ENCODE measurements at places on chromosomes 3 and 15.

- peak; percentile 25 for DNase-seq
These were observed 25.6 kb upstream of the ALDH1L1 start for GRCh38 chr3:126205717-126206655.

- no peak for DNase-seq
These were observed 36.1 kb upstream of the TIPARP start for GRCh38 chr3:156638271-156638670.

DNA sequence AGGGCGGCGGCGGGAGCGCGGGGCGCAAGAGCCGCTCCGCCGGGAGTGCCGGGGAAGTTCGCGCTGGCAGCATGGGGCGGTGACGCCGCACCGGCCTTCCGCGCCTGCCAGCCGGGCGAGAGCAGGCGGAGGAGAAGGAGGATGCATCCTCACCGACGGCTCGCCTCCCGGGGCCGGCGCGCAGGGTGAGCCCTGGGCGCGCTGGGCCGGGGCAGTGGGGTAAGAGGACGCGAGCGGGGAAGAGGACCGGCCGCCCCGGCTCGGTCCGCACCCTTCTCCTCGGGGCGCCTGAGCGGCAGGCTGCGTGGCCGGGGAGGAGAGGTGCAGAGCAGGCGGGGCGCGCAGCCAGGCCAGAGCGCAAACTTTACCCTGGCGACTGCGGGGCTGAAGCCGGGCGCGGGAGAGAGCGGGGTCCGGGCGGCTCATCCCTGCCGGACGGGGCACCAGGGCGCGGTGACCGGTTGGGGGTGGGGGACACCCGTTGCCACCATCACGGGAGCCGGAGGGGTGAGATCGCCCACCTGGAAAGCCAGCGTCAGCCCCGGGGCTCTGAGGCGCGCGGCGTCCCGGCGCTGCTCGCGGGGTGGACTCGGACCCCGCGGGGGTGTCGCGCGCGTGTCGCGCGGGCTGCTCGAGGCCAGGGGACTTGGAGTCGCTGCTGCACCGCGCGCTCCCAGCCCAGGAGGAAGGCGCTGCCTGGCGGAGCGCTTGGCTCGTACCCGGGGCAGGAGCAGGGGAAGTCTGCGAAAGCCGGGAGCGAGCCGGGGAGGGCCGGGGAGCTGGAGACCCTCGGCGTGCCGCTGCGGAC, 542 bp downstream of the GABRA5 start:
- no peak for DNase-seq

DNA sequence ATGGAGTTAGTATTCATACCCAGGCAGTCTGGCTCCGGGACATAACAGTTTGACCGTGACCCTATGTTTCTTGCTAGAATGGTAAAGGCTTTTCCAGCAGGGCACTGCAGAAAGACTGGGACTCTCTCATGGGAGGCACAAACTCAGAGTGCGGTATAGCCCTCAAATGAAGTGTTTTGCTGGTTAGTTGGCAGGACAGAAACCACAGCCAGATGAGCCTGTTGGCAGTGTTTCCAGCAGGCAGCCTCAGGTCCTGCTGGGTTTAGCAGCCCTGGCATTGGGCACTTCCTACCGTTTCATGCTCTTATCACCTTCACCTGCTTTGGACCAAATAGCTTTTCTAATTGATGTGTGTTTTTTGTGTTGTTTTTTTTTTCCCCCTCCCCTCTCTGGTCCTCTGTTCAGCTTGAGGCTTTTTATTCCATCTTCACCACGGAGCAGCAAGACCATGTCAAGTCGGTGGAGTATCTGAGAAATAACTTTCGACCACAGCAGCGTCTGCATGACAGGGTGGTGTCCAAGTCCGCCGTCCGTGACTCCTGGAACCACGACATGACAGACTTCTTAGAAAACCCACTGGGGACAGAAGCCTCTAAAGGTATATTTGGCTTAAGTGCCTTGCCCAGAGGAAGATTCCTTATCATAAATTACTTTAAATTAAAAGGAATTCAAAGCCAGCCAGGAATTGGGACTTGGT, 205.6 kb downstream of the FEZF2 start:
- no peak for DNase-seq

GRCh38 chr15:41925086-41925608, 31.3 kb upstream of the SPTBN5 start:
- DNase-seq = no peak

- no peak for DNase-seq
These were observed 17.1 kb downstream of the MCF2L2 start for GRCh38 chr3:183411216-183411922.

GRCh38 chr3:157387708-157388435, 48.8 kb upstream of the PTX3 start:
- DNase-seq = no peak

DNA sequence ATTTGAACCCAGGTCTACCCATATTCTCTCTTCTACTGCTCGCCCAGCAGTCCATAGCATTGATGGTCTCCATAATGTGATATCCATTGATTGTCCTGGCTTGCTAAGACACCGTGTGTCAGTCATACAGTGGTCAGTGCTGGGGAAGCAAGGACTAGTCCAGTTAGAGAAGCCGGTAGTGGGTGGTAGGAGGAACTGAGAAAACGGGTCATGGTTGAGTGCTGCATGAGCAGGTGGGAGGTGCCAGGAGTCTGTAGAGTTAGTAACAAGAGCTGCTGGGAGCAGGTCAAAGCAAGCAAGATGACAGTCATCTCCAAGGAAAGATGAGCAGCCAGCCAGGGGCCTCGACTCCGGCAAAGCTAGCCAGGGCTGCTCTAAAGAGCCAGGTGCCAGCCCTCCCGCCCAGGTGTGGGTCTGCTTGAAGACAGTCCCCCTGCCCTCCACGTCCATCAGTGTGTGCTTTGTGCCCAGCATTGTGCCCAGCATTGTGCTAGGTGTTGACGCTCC, 29.5 kb upstream of the USP3 start:
- no peak for DNase-seq

DNA sequence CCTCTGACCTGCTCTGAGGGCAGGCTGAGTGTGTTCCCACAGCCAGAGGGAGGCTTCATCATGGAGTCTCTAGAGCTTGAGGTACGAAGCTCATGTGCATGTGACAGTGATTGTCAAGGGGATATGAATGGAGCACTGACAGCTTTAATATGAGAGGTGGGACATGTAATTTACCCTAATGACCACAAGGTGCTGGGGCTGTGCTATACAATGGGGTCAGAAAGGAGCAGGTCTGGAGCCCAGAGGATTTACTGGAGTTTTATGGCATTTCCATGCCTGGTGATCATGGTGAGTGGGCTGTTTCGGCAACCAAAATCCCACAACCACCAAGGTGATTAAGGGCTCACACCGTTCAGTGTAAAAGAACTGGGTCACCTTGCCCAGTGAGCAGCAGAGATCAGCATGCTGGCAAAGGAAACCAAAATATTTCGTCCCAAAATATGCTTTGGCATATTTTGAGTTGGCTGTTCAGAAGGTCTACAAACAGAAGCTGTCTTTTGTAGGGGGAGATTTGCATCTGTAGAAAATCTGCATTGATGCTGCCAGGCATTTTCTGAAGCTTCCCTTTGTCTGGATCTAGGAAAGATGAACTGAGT, 40.1 kb upstream of the RASGRF1 start:
- DNase-seq = no peak

DNA sequence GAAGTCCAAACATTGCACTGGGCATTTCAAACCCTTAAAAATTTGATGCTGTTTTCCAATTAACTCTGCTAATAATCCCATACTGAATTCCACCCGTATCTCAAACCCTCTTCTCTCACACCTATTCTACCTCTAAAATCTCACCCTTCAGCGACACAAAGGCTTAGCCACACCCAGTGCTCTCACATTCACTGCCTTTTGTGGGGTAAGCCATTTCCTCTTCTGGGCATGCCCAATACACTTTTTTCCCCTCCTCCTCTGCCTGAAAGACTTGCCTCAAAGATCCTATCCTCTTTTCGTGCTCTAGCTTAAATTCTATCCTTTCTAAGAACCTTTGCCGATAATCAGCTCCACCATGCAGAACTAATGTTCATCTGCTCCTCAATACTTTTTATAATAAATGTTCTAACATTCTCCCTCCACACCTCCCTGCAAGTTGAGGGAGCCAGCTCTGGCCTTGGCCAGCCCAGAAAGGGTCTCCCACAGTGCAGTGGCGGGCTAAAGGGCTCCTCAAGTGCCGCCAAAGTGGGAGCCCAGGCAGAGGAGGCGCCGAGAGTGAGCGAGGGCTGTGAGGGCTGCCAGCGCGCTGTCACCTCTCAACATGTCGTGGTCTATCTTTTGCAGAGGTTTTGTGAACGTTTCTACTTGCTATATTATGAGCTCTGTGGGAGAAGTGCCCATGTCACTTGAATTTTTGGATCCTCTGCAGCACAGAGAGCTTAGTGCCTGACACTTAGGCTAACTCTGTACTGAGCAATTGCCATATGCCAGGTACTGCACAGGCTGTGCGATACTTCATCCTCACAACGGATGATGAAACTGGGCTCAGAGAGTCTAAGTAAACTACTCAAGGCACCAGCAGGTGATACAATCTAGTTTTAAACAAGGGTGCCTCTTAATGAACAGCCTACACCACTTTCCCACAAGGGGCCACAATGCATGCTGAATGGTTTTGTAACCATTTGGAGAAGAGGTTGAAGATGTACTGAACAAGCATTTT, 53.6 kb upstream of the BCL6 start:
- no peak for DNase-seq

- DNase-seq = no peak
These were observed 188.8 kb upstream of the ARL6 start for GRCh38 chr3:97575742-97576141.

DNA sequence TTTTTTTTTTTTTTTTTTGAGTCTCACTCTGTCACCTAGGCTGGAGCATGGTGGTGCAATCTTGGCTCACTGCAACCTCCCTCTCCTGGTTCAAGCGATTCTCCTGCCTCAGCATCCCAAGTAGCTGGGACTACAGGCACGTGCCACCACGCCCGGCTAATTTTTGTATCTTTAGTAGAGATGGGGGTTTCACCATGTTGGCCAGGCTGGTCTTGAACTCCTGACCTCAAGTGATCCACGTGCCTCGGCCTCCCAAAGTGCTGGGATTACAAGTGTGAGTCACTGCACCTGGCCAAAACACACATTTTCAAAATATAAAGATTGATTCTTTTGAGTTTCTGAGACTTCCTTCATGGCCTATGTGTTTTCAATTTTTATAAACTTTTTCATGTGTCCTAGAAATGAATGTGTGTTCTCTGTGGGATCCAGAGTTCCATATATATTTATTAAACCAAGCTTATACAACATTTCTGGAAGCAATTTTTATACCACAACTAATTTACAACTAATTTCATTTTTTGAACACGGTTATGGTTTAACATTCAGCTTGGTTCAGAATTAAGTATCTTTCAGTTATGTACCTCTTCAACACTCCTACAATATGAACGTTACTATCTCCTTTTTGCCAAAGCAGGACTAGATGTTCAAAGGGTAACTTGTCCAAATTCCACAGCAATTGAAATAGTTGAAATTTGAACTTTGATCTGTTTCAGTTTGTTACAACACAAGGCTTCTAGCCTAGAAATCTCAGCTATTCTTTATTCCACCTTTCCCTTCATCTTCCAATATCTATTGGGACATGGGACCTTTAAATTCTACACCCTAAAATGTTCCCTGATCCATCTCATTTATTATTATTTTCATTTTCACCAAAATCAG, 1.5 kb downstream of the ACAD11 start:
- DNase-seq = no peak

DNA sequence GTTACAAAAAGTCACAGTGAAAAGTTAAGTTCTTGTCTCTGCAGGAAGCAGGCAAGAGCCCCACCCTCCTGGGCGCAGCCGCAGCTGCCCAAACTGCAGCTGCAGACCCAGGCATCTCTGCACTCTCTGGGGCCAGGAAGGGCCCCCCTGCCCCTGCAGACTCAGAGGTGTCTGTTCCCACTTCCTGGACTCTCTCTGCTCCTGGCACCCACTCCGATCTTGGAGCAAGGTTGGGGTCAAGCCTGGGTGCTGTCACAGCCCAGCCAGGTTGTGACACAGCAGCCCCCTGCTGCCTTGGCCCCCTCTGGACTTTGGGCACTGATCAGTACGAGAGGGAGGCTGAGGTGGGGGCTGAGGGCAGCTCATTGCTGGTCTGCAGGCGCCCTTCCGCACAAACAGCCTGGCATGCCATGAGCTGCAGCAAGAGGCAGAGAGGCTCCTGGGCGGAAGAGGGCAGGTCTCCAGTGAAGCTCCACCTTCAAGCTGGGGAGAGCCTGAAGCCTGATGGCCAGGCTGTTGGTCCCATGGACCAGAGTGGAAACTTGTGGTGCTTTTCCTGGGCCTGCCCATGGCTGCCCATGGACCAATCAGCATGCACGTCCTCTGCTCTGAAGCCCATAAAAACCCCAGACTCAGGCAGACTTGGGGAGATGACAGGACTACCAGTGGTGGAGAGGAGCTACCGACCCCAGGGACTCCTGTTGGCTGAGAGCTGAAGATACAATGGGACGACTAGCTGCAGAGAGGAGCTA, 42.9 kb upstream of the LRRFIP2 start:
- DNase-seq = no peak

GRCh38 chr3:58383476-58383875, 50.2 kb downstream of the PDHB start:
- DNase-seq = peak; percentile 51

DNA sequence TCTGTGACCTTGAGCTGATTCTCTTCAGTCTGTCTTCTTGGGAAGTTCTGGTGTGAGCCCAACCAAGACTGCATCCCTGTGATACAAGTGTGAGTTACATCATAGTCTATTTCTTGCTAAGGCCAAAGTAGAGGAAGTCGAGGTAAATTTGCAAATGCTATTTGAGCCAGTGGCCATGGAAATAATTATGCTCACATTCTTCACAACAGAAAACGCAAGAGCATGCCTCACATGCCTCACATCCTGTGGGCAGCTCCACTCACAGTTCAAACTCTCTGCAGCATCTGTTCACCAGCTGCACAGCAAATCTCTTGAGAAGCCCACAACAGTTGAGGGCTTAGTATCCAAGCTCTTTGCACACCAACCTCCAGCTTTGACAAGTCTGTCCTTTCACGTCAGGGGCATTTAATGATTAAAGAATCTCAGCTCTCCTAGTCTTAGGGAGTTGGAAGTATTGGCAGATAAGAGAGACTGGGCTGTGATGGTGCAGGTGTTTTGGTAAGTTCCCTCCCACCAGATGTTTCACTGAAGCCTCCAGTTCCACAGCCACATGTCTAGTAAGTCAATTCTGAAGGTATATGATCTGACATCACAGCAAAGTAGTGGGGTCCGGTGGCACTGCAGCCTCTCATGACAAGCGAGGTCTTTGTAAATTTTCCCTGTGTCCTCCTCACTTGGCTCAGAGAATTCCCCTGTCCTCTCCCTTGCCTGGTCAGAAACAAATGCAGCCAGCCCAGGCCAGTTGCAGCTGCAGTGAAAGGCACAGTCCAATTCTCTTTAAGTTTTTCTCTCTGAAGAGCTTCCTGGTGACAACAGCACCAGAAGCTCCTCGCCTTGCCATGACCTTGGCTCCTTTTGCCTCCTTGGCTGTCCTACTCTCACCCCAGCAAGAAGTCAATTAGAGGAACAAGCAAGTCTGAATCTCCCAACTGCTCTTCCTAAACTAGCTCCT, 166.1 kb downstream of the SSR3 start:
- no peak for DNase-seq

DNA sequence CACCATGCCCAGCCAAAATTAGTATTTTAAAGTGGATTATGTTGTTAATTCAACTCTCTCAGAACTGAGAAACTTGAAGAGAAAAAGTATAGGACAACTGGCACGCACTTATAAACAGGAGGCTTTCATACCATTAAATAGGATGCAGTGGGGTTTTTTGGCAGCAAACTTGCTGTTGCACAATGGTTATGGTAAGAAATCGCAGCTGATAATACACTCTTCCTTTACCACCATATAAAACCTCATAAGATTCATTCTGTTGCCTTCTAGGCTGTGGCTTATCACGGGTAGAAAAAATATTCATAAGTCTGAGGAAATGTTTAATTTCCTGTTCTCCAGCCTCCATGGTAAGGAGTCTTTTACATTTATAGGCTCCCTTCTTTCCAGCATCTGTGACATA, 95.3 kb downstream of the TMCO5A start:
- DNase-seq = no peak

Data from retinal pigment epithelial cell (primary cell).